ENCODE measurements at places on chromosomes 1 and 21.
A peak's percentile ranks its signal among the peaks of the same experiment; 100 is the strongest.

DNA sequence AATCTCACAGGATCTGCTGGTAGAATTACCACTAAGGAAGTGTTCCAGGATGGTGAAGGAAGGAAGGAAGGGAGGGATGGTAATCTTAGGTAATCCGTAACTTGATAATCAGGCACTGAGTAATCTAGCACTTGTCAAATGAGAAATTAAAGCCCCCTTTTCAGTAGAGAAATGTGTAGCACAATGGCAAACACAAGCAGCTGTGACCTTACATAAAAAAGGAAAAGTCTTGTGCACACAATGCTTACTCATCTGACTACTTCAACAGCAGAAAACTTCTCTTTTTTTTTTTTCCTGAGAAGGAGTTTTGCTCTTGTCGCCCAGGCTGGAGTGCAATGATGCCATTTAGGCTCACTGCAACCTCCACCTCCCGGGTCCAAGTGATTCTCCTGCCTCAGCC is 6.1 kb downstream of the NUP210L start:
- no peak for DNase-seq

- DNase-seq: no peak
Measured at GRCh38 chr1:183732236-183732880, 72.6 kb upstream of the RGL1 start.

- DNase-seq: peak; percentile 55
Measured at GRCh38 chr1:212488436-212489283, 55.9 kb downstream of the NENF start.

GRCh38 chr1:242745079-242745478 is 220.6 kb upstream of the PLD5 start:
- DNase-seq: no peak

DNA sequence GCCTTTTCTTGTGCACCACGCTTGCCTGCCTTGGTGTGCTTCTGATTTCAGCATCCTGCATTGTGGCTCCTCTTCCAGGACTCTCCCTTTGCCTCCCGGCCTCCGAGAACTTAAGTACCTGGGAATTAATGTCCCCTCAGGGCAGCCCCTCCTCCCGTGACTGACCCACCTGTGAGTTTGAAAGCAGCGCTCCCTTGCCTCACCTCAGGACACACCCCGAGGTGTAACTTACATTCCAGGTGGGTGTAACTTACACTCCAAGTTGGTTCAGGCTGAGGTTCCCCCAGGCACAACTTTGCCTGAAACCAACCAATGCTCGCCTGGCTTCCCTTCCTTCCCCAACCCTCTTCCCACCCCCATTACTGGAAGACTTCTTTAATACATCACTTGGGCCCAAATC is 161.4 kb downstream of the KAZN start:
- DNase-seq: peak; percentile 77

GRCh38 chr1:175808573-175808972 is 65.2 kb upstream of the TNR start:
- peak; percentile 36 for DNase-seq

- DNase-seq: no peak
Measured at GRCh38 chr21:31299291-31300147, 44.5 kb downstream of the TIAM1 start.

DNA sequence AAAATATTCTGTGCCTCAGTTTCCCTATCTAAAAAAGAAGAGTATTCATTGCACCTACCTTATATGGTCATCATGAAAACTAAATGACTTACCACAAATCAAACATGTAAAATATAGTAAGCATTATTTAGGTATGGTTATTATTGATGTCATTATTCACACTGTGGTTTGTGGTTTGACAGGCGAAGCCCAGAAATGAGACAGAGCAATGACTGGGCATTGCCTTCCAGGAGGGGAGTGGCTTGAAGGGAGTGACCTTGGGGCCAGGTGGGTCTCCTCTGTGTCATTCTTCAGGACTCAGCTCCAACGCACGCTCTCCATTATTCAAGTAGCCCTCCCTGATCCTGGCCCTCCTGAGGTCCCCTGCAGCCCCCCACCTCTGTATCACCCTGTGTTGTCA is 133.7 kb downstream of the DMRTA2 start:
- DNase-seq: no peak

DNA sequence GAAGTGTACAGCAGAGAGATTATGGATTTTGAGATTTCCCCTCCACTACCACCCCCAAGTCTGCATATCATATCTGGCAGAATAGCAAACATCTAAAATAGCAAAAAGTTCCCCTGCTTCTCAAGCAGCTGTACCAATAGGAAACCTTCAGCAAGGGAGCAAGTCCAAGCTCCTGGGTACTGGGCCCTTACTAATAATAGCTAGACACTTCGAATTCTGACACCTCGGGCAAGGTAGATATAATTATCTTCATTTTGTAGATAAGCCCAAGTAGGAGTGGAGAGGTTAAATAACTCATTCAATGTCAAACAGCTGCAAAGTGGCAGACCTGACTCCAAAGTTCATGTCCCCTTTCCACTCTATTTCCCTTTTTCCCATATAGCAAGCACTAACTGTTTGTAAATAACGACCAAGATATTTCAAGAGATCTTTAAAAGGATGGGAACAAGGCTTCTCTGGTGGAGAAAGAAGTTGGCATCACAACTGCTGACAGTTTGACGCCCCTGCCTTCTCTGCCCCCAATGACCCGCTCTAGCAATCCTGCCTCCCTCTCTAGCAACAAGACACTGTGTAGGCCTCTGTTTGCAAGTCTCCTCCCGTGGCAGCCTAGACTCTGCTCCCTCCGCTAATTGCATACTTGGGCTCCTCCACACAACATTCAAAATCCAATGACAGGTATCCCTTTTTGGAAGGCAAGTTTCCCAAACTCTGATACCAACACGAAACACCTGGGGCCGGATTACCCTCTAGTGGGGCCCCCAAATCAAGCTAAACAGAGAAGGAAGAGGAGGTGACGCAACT is 18.7 kb upstream of the ADAR start:
- no peak for DNase-seq

DNA sequence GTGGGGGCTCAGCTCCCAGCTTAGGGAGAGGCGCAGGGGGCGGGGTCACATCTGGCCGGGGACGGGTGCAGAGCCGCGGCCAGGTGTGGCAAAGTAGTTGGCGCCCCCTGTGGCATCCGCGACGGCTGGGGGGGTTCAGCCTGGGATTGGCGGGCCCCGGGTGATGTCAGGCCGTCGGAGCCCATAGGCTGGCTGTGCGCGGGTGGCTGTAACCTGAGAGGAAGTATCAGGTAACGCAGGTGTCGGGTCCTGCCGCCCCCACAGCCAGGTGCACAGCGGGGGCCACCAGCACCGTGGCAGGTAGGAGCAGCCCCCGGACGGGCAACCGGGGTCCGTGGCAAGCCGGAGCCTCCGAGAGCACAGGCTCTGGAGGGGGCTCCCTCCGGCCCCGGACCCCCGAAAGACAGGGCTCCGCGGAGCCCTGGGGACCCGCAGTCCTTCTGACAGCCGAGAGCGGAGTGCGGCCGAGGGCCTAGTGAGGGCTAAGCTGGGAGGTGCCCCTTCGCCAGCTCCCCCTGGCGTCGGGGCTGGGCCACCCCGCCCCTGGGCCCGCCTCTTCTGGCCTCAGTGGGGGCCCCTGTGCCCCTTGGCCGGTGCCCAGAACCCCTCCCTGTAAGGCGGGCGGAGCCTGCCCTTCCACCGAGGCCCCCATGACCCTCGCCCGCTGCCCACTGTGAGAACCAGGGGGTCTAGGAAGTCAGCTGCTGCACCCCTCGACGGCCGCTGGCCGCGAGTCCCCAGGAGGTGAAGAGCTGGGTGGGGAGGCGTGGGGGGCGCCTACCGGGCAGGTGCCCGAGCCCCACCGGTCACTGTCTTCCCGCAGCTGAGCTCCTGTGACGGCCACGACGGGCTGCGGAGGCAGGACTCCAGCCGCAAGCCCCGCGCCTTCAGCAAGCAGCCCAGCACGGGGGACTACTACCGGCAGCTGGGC is 17.9 kb downstream of the TNFRSF25 start:
- peak; percentile 76 for DNase-seq

DNA sequence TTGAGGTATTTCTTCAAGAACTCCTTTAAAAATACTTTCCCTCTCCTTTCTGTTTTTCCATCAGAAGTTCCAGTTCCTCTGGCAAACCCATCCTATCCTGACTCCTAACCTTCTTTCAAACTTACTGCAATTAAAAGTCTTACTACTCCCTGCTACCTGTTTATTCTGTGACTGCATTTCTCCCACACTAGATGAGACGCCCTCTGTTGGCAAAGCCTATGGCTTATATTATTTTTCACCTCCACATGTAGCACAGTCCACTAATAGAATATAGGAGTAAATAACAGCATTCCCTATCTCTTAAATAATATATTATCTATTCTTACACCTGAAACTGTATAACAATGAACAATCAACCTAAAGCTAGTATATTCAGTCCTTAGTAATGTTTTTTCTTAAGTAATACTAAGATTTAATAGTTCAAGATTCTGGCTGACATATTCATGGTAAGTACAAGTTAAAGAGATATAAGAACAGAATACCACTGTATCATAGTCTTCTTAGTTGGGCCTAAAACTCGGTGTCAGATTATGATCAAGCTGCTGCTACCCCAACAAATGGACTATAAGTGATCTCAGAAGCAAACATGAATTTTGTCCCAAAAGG is 54.8 kb downstream of the RAB3GAP2 start:
- no peak for DNase-seq

- DNase-seq: peak; percentile 33
Measured at GRCh38 chr1:59007820-59008598, 224.2 kb upstream of the JUN start.
